ENCODE measurements at places on chromosomes 6 and 20.

GRCh38 chr6:118881440-118882313 is 12.3 kb upstream of the ASF1A start:
- DNase-seq, result no peak

DNA sequence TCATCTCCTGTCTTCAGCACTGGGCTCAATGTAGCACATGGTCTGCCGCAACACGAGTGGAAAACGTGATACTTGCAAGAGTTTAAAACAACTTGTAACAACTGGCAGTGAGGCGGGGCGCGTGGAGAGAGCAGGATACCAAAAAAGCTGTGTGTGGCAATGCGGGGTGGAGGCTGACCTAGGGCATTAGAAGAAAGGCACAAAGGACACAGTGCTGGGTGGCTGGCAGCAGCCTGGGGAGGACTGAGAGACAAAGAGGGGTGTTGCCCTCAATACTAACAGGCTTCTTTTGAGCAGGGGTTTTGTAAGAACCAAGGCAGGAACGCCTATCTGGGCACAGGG is 1.5 kb upstream of the GFOD1 start:
- DNase-seq, result no peak

GRCh38 chr6:71402096-71402495 is 113.5 kb downstream of the OGFRL1 start:
- no peak for DNase-seq

DNA sequence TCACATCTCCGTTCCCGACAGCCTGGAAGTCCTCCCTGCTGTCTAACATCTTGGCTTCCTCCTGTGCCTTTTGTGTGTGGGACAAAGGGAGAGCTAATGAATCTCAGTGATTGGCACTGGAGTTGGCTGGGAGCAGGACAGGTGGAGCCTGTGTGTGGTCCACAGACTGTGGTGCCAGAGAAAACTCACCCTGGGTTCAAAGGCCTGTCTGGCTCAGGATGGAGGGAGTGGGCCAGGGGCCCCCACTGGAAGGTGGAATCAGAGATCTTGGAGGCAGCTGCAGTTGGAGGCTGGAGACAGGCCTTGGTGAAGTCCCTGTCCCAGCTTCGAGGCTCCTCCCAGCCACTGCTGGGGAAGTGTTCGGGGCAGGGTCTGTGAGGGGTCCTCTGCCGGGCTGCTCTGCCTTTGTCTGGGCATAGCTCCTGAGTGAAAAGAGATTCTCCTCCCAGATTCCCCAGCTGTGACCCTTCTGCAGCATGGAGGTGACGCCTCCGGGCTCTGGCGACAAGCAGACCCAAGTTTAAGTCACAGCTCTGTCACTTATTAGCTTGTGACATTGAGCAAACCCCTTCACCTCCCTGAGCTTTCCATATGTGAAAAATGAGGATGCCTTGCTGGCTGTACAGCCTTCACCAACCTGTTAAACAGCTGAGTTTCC is 13.9 kb upstream of the ITPR3 start:
- no peak for DNase-seq

DNA sequence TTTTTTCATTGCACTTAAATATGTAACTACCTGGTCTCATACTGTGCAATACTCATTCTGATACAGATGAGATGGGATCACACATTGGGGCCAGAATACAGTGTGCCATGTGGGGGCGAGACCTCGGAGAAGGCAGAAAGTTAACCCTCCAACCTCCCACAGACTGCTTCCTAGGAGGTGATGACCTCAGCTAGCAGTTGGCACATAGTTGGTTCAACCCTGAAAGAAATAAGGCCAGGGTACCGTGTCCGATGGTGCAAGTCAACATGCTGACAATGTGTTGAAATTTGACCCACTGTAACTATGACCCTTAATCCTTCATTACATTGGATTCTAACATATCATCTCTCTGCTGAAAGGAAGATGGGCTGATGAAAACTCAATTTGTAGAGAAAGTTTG is 61.9 kb downstream of the GJA10 start:
- DNase-seq, result no peak

DNA sequence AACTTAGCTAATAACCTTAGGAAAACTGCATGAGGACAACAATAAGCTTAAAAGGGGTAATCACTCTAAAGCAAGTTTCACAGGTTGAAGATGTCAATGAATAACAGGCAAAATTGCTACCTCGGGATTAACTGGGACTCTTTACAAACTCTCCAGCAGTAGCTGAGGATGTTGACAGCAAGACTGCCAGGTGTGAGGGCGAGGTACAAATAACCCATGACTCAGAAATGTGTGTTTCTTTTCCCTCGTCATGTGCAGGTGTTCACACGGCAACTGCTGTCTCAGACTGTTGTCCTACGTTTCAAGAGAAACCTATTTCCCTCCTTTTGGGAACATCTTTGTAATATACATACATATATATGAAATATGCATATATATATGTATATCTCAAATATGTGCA is 15.9 kb downstream of the BCAS1 start:
- no peak for DNase-seq

- DNase-seq, result no peak
These were observed 103.5 kb upstream of the AKAP12 start for GRCh38 chr6:151136141-151136755.

GRCh38 chr6:110017306-110017705 is 39.2 kb downstream of the GPR6 start:
- no peak for DNase-seq

DNA sequence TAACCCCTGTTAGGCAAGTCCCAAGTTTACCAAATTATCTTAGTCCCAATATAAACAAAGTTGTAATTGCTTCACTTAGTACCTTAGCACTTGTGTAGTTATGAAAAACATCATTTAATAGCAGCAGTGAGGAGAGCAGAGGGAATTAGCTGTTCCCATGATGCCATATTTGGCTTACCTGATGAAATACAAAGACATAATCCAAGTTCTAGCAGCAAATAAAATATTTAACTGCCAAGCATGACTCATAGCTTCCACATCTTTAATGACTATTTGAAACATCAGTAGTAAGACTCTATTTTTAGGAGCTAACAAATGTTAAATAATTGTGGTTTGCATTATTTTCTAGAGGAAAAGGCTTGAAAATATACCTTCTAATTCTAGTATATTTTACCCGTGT is 94.0 kb upstream of the MCHR2 start:
- peak; percentile 31 for DNase-seq

- DNase-seq, result peak; percentile 52
These were observed 400.2 kb downstream of the GJA1 start for GRCh38 chr6:121835662-121836061.

GRCh38 chr6:45803071-45803470 is 212.6 kb downstream of the CLIC5 start:
- DNase-seq, result no peak

GRCh38 chr6:105005451-105005850 is 48.5 kb downstream of the LIN28B start:
- DNase-seq, result no peak

DNA sequence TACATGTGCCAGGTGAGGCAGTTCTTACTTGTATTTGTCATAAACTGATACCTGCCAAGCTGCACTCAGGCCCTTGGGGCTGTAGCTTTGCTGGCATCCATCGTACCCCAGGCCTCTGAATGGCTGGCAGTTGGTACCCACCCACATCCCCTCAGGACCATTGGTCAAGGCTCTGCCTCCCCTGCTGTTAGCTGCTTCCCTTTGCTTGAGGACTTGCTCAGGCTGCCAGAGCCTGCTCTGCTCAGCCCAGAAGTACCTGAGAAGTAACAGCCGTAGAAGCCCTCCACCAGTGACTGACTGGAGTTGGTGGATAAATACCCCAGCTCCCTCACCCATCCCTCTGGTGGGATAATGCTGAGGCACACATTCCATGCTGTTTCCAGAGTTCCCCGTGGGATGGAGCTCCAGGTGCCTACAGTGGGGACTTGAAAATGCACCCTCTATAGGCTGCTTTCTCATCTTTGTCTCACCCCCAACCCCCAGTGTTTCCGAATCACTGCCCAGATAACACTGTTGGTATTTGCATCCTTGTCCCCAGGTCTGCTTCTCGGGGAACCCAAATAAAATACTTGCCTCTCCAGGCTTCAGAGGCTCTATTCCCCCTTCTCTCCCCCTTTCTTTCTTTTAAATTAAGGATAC is 7.3 kb downstream of the EBF4 start:
- no peak for DNase-seq

DNA sequence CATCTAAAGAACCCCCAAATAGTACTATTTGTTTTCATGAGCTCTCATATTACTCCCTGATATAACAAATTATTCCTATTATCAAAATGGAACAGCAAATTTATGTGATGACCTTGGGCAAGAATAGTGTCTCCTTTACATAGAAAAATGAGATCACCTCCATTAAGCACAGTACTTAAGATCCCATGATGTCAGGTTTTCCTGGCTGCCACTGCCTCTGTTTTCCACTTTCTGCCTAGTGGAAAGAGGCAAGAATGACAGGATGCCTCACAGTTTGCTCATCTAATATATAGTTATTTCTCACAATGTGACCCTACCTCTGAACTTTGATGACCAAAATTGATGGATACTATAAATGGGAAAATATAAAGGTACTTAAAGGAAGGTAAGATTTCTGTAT is 260.1 kb upstream of the SGK1 start:
- DNase-seq, result peak; percentile 52

DNA sequence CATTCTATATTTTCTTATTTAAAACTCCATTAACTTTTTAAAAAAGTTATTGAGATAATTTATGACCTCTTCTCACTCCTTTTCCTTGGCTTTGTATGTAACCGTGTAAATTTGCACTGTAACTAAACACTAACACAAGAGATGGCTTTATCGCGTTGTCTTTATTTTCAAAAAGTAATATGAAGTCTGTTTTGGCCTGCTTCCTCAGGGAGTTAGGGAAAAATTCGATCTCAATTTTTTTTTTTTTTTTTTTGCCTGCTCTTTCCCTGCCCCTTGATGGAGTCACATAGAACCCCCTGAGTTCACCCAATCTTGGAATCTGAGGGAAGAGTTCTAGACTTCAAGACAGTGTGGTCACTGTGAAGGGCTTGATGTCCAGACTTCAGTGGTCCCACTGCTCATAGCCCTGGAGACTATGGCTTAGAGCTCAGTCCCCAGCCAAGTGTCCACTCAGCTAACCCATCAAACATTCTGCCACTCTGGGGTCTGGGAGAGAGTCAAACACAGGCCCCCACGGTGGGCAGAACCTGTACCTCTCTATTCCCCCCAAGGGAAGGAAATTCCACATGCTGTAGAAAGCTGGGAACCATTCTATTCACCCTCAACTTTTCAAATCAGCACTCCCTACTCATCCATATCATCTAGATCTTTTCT is 15.7 kb upstream of the TBC1D22B start:
- no peak for DNase-seq

DNA sequence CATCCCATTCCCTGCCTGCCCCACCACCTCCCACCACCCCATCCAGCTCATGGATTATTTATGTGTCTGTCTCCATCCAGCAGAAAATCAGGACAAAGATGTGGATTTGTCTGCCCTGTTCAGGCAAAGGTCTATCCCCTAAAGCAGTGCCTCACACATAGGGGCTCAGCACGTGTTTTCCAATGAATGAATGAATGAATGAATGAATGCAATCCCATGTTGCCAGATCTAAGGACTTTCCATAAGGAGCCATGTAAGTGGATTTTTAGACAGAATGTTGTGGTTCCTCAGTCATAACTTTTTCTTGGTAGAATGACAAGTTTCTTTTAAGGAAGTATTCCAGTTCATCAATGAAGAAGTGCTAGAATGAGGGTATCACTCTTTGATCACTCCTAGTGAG is 133.7 kb downstream of the RNASET2 start:
- DNase-seq, result no peak

DNA sequence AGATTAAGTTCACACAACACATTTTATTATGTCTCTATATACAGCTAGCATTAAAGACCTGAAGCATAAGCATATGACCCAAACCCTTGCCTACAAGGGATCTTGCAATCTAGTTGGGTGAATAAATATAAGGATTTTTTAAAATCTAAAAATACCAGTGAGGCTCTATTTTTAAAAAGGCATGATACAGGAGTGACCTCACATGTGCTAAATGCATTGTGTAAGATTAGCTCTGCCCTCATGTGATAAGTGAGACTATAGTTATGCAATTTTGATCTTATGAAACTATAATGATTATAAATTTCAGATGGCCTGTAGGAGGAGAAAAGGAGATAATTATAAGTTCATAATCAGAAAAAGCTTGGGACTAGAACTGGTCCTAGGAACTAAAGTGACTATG is 451.0 kb upstream of the MAN1A1 start:
- no peak for DNase-seq

DNA sequence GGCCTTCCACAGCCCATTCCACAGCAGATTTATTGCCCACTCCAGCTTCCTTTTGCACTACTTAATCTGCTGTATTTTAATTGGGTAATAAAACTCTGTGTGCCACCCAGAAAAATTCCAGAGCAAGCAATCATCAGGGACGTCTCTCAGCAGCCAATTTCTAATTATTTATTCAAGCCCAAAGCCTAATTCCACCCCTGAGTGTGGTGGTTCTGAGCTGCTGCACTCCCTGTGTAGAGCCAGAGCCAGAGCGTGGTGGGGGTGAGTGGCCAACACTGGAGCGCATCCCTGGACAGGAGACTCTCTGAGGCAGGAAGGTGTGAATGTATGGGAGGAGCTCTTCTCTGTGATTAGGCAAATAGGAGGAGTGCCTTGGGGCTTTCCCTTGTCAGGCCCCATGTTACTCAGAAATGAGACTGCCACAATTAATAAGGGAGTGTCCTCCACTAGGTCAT is 66.1 kb downstream of the CD24 start:
- DNase-seq, result no peak

DNA sequence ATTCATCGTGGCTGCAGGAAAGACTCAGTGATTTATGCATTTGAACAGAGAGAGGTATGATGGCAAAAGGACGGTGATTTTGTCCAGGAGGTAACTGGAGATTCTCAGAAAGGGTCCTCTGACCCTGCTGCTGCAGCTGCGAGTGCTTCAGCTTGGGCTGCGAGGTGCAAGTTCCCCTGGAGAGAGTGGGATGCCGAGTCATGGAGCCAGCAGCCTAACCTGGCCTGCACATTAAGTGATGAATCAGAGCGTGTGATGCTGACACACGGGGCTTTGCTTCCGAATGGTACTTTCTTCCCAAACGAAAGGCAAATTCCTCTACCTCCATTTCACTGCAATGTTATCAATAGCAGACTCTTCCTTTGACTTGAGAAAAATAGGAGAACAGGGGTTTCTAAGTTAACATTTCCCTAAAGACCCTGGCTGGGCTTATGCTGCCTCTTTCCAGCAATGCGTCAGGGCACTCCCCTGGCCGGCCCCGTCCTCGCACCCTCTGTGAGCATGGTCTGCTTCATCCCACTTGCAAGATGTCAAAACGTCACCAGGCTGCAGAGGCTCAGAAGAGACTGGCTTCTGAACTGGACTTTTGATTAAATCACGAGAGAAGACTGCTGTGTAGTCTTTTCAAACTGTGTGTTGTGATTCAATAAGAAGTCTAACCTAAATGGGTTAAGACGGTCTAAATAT is 628.0 kb upstream of the AGPAT4 start:
- DNase-seq, result no peak

- no peak for DNase-seq
These were observed 62.1 kb upstream of the APCDD1L start for GRCh38 chr20:58577139-58577806.

GRCh38 chr6:61980622-61981021 is 305.4 kb downstream of the KHDRBS2 start:
- DNase-seq, result no peak

Measured in choroid plexus epithelial cell (primary cell).